ENCODE measurements at places on chromosomes 7 and 10.

DNA sequence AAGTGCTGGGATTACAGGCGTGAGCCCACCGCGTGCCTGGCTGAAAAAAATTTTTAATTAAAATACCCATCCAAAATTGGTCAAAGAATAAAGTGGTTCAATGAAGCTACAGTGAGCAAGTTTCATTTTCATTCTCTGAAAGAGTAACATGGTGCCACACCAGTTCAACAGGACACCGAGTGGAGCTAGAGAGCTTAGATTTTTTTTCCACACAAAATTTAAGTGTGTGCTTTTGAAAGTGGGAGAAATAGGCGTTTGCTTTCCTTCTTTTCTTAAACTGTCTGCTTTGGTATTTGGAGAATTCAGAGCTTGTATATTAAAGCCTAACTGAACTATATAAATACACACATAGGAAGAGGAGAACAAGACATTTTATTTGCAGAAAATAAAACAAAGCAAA is 43.4 kb downstream of the BPGM start:
- DNase-seq: no peak

- no peak for DNase-seq
These were observed 23.5 kb upstream of the C1QL3 start for GRCh38 chr10:16545116-16545736.

GRCh38 chr7:133705596-133705995 is 421.5 kb upstream of the LRGUK start:
- DNase-seq: no peak

GRCh38 chr7:117034851-117035464 is 81.7 kb downstream of the ST7 start:
- DNase-seq: no peak

DNA sequence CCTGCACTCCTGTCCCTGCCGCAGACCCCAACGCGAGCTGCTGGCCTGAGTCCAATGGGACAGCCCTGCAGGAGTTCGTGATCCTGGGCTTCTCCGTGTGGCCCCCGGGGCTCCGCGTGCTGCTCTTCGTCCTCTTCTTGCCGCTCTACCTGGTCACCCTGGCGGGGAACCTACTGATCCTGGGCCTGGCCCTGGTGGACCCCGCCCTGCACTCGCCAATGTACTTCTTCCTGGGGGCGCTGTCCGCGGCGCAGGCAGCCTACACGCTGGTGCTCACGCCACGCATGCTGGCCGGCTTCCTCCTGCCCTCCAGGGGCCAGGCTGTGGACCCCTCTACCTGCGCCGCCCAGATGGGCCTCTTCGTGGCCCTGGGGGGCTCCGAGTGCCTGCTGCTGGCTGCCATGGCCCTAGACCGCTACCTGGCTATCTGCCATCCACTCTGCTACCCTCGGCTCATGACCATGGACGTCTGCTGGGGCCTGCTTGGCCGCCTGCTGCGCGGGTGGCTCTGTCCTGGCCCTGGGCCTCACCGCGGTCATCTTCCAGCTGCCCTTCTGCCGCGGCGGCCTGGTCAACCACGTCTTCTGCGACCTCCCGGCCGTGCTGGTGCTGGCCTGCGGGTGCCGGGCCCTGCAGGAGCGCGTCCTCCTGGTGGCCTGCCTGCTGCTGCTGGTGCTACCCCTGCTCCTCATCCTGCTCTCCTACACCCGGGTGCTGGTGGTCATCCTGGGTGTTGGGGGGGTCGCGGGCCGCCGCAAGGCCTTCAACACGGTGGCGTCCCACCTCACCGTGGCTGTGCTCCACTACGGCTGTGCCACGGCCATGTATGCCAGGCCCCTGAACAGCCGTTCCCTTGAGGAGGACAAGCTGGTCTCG is 71.7 kb downstream of the RBAK start:
- no peak for DNase-seq

DNA sequence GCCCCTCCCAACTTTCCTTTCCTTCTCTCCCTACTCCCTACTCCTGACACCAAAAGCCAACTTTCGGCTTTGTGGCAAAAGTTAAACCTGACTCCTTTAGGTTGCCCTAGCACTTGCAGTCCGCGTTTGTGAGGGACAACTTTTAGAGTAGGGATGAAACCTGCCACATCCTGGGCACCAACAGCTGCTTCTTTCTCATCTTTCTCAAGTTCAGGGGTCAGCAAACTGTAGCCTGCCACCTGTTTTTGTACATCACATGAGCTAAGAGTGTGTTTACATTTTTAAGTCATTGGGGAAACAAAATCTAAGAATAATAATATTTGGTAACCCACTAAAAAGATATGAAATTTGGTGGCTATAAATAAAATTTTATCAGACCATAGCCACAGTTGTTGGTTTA is 660.6 kb downstream of the KCNMA1 start:
- DNase-seq: no peak

DNA sequence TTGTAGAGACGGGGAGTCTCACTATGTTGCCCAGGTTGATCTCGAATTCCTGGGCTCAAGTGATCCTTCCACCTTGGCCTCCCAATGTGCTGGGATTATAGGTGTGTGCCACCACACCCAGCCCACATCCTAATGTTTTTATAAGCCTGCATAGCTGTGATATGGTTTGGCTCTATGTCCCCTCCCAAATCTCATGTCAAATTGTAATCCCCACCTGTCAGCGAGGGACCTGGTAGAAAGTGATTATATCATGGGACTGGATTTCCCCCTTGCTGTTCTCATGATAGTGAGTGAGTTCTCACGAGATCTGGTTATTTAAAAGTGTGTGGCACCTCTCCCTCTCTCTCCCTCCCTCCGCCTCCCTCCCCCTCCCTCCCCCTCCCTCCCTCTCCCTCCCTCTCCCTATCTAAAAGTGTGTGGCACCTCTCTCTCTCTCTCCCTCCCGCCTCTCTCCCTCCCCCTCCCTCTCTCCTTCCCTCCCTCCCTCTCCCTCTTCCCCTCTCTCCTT is 13.9 kb downstream of the BAMBI start:
- no peak for DNase-seq

DNA sequence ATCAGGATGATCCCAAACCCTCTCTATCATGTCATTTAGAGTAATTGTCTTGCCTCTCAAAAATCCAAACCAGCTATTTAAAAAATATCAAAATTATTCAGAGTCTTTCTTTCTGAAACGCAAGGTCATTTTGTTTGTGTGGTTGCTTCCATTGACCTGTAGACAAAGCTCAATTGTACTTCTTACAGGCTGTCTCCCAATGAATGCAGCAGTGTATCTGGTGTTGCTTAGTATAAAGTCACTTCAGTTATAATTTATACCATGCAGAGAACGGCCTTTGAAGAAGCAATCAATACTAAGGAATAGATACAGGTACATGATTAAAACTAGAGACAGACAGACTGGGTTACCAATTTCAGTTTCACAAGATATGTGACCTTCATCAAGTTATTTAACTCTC is 80.9 kb downstream of the DOCK4 start:
- DNase-seq: no peak

GRCh38 chr10:65911151-65911835 is 1014.5 kb upstream of the LRRTM3 start:
- DNase-seq: no peak

- DNase-seq: no peak
These were observed 87.5 kb upstream of the NMT2 start for GRCh38 chr10:15255961-15256360.

DNA sequence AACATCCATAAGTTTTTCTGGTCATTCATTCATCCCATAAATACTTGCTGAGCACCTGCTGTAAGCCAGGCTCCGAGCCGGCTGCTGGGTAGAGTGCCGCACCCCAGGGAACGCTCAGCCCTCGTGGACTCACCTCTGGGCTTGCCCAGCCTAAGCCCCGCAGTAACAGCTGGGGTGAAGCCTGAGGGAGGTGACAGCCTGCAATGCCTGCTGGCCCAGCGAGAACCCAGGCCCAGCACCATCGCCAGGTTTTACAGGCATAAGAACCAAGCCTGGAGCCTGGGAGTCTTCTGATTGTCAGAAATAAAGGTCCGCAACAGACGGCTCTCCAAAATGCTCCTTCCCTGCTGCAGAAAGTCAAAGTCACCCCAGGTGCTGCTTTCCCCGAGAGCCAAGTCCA is 205.4 kb downstream of the ZMYND11 start:
- no peak for DNase-seq

DNA sequence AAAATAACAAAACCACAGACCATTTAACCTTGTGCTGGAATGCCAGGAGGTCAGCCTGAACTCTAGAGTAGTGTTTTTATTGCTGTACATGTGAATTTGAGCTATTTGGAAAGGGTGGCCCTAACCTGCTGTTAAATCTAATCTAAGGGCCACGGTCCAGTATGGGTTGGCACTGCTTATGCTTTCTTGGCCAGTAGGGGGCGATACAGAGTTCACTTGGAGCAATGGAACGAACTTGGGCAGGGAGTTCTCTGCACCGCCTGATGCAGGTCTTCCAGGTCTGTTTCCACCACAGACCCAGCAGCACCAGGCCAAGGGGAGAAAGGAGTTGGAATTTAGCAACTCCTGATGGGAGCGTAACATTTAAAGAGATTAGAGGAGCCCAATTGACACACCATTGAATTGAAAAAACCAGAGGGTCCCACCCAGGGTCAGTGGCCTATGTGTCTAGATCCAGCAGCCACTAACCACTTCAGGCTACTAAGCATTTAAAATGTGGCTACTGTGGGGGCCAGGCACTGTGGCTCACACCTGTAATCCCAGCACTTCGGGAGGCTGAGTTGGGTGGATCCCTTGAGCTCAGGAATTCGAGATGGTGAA is 75.7 kb upstream of the EFCAB10 start:
- peak; percentile 76 for DNase-seq

GRCh38 chr10:4888236-4888635 is 62.2 kb downstream of the AKR1E2 start:
- DNase-seq: no peak

- DNase-seq: no peak
These were observed 8.7 kb downstream of the ZKSCAN1 start for GRCh38 chr7:100024020-100024619.

DNA sequence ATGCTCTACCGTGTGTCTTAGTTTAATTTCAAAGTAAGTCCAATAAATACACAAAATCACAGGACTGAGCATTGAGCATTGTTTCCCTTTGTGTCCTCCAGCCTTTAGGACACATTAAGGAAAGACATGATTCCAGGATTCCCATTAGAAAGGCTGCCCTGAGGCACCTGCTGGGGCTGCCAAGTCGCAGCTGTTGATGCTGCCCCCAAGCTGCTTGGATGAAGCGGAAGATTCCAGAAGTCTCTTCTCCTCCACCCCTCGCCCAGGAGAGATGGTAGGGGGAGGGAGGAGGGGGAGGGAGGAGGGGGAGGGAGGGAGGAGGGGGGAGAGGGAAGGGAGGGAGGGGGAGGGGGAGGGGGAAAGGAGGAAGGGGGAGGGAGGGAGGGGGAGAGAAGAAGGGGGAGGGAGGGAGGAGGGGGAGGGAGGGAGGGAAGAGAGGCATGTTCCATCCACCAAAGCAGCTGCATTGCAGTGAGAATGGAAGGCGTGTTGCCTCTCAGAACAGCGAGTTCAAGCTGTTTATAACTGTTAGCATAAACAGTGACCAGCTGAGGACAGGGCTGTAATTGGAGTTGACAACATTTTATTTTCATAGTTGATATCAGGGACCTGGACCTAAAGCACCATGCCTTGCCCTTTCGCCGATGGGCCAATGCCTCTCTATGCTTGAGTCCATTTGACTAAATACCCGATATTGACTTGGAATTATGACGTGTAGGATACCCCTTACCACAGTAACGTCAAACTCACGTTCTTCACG is 67.3 kb downstream of the DIP2C start:
- no peak for DNase-seq

DNA sequence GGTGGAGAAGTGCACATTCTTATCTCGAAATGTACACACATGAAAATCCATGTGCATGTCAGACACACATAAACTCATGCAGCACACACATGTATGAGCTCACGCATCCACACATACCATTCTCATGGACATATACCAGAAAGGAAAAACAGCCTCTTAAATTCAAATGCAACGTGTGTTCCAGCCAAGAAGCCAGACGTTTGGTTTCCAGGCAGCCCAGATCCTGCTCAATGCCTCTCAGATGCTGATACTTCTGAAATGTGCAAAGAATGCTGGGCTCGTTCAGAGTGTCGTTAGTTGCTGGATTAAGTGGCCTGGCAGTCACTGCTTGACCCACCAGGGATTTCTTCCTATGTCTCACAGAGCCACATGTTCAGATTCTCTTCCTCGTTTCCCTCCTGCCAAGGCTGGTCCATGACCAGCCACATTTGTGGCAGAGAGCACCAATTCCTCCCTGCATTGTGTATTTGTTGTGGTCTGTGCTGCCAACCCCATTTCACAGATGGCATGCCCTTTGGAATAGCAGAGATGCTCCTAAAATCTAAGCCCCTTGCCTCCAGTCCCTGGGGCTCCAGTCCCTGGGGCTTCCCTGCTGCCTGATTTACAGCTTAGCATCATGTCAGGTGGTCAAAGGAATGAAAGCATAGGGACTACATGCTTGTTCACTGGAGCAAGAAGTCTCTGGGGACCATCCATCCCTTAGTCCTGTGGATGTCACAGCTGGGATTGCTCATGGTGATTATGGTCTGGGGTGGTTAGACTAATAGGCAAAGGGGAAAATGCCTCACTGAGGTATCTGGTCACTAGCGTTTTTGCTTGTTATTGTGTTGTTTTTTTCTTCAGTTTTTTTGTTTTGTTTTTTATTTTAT is 426.6 kb downstream of the PLXNA4 start:
- no peak for DNase-seq

DNA sequence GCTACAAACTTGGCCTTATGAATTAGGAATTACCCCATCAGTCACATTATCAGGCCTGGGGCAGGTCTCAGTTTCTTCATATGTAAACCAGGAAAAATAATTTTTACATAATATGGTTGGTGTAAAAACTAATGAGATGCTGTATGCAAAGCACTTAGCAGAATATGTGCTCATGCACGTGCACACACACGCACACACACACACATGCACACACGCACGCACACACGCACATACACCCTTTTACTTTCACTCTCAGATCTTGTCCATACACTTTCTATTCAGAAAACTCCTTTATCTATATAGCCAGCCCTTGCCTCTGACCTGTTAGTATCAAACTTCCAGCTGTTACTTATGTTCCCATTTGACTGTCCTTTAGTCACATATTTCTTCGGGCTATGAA is 92.7 kb downstream of the CREB5 start:
- no peak for DNase-seq

- DNase-seq: no peak
These were observed 74.3 kb upstream of the PCBD1 start for GRCh38 chr10:70962686-70963085.

GRCh38 chr10:43252166-43252782 is 14.6 kb downstream of the RASGEF1A start:
- DNase-seq: peak; percentile 12

DNA sequence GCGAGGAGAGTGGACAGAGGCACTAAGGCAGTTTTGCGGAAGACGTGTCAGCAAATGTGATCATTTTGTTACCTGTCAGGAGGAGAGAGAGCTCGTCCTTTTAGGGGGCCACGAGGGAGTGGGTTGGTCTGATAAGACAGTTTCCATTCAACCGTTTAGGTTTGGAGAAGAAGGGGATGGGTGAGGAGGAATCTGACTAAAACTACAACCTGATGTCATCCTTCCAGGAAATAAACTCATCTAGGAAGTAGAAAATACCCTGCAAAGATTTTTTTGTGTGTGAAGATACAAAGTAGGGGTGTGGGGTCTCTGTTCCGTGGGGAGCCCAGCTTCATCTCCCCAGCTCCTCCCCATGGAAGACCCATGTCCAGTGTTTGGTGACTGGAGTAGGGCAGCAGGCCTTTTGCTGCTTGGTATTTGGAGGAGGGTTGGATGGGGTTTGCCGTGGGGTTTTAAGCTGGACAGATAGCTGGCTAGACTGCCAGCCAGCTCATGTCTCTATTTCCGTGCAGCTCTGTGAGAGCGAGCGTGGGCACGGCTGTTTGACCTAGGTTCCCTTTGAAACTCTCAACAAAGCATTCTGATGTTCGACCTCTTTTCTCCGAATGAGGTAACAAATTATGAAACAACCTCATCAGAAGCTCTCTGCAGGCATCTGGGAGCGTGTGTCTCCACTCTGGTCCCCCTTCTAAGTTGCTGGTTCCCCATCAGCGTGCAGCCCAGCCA is 136.0 kb upstream of the TCF7L2 start:
- no peak for DNase-seq
